ENCODE measurements at places on chromosomes 4 and X.

DNA sequence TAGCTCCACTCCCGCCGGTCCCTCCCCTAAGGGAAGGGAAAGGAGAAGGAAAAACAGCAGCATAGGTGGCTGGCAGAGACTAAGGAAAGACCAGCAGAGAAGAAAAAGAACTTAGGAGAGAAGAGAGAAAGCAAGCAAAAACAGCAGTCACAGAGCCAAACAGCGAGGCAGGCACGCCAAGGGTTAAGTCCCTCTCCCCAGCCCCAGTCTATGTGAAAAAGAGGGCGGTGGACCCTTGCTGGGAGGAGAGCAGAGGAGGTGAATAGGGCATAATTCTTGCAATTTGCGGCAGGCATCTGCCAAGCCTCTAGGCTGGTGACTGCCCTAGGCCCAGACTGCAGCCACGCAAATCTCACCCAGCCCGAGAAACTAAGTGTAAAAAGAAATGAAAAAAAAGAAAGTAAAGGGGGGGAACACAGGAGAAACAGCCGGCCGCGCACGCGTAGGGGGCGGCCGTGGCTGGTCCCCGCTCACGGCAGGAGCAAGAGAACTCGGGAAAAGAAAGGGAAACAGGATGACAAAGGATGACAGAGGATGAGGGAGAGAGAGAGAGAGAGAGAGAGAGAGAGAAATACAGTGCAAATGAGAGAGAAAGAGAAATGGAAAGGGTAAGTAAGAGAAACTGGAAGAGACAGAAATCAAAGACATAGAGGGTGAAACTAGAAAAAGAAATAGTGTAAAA is 48.6 kb downstream of the MAGEA9 start:
- DNase-seq = no peak

- DNase-seq = no peak
These were observed 14.4 kb downstream of the IL21 start for GRCh38 chr4:122606364-122607043.

DNA sequence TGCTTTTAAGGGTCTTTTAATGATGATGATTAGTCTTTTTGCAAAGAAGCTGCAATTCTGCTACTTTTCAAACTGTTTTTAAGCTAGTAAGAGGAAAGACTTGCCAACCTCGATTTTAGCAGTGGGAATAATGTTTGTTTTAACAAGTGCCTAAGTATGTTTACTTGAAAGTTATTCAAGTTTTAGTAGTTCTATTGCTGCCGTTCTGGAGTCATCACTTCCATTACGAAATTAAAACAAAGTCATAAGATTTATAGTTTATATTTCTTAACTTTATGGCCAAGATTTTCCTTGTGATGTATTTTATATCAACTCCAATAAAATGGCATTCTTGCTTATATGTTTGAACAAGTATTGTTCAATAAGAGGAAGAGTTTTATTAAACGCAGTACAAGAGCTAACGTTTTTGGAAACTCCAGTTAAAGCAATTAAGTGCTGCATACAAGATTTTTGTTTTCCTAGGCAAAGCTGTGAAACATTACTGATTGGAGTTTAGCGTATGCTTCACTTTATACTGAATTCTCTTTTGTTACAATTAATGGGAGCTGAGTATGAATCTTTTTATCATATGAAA is 211.3 kb downstream of the TENM3 start:
- DNase-seq = no peak

DNA sequence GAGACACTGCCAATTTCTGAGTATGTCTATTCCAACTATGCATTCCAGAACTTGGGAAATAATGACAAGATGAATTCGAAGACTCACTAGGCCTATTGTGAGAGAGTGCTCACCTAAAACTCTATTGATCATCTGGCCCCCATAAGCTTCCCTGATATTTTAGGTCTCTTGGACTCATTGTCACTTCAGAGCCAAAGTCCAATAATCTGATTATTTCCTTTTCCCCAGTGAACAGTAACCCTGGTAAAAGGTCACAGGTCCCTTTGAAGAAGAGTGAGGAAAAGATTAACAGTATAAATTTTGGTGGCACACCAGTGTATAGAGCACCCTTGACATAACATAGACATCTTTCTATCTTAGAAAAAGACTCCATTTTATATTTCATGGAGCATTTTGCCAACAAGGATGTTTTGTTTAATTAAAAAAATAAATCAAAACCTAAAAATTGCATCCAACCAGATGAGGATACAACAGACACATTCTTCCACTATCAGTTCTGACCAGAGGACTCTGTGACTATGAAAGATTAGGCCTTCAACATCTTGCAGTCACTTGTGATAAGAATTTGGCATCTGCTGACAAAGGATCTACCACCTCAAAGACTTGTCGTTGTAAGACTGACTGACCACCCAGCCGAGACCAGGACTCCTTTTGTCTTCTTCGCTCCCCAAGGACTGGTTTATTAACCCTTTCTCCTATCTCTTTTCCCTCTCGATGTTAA is 191.9 kb downstream of the MAB21L2 start:
- no peak for DNase-seq

DNA sequence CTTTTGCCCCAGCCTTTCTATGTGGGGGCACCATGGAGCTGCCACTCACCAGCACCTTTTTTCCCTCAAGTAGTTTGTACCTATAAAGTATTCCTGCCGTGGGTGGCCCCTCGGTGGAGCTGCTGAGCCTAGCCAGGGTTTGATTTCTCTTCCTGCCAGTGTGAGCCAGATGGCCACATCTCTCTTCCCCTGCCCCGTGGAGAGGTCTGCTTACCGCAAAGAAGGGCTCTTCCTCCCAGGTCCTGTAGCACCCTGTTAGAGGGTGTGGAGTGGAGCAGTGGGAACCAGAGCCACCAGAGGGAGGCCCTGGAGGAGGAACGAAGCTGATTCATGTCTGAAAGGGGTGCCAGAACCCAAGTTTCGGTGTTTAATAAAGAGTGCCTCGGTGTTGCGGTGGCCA is 95.4 kb downstream of the PTTG2 start:
- DNase-seq = no peak

DNA sequence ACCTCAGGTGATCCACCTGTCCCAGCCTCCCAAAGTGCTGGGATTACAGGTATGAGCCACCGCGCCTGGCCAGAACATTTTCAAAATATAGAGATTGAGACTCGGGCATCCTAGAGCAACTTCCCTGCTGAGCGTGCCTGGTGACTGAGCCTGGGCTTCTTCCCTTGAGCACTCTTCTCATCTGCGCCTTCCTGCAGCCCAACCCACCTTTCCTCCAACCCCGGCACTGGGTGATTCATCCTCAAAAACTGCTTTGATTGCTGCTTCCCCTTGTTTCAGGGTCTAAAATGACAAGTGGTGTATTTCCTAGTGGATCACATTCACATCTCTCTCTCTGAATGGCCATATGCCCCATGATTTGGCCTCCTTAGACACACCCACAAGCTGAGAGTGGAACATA is 37.8 kb downstream of the PHKA2 start:
- no peak for DNase-seq

DNA sequence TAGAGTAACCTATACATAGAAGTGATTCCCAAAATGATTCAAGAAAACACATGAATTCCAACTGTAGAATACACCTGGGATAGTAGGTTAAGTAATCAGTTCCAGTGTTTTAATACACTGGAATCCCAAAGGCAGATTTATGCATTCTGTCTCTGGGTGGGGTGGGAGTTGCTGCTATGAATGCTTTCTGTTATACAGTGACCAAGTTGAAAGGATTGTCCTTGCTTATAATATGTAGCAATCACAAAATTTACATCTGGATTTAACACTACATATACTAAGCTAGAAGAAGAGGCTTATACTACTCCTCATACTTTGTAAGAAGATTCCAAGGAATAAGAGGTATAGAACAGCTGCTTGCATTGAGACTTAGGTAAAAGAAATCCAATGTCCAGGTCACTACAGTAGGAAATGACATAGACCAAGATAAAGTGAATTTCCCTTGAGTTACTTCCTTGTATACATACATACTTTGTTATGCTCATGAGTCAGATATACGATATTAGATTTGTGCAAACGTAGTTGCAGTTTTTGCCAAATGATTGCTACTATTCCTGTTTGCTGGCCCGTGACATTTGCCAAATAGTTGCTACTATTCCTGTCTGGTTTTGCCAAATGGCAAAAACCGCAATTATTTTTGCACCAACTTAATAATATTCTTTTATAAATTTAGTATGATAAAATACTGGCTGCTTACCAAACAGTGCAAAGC is 210.5 kb upstream of the DIAPH2 start:
- no peak for DNase-seq

DNA sequence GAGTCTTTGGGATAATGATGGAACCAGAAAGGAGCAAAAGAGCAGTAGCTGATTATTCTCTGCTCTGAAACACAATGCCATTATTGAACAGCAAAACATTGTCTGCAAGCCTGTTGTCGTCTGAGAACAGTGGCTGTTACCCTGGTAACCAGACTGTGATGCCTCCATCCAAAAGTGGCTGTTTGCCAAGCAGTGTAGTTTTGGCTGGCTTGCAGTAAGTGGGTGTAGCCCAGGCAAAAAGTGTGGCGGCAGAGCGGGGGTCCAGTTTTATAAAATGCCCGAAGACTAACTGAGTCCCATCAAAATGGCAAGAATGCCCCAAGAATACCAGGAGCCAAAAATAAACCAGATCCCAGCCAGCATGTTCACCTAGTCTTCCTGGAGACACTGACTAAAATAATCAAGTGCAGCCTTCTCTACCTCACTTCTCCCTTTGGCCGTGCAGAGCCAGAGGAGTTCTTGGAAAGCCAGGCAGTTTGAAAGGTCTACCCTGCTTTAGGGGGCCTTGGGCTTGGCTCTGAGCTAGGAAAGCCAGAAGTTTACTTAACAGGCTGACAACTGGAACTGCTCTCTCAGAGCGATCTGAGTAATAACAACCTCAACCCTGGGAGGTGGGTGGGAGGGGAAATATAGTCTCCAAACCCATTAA is 2.6 kb downstream of the PLP1 start:
- DNase-seq = no peak

DNA sequence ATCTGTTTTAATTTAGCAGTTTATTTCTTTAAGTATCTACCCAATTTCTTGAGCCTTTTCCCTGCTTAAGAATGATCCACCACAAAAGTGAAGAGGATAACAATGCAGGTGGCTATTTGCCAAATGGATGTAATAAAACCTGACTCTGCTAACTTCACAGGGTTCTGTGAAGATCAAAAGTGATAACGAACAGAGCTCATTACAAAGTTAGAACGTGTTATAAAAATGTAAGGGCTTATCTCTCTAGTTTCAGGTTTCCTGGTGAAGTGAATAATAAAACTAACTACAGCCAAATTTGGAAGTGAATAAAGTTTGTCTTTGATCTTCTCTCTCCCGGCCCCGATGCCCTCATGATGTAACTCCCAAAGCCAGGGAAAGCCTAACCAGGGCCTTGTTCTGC is 497.9 kb downstream of the SMARCA1 start:
- DNase-seq = no peak

- no peak for DNase-seq
These were observed 46.3 kb upstream of the ADGRG2 start for GRCh38 chrX:19168609-19169008.

DNA sequence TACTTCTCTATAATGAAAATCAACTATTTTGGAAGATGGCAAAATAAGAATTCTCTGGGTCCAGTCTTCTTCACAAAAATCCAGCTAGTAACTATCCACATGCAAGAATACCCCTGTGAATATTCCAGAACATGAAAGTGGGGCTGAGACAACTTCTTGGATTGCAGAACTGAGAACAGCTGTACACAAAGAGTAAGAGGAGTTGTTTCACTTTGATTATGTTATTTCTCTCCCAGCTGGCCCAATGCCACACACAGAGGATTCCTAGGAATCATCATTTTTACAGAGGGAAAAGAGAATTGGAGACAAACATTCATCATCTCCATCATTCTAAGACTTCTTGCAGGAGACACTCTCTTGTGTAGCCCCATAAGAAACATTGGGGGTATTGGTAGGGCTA is 782.2 kb upstream of the LCORL start:
- no peak for DNase-seq

DNA sequence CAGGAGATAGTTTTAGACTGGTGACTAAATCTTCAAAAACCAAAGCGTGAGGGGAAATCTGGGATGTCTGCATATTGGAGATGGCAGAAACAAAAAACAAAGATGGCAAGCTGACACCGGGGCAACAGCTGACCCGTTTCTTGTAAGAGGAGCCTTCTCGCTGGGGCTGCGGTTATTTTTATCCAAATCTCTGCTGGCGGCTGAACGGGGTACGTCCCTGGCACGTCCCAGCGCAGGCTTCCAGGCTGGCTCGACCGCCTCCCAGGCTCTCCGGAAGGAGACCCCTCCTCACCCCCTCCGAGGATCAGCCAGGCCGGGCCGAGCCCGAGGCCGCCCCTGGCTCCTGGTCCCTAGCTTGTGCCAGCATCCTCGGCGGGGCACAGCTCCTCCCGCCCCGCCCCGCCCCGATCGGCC is 403 bp downstream of the SGCB start:
- DNase-seq = no peak

GRCh38 chrX:100946299-100946927 is 17.7 kb upstream of the XKRX start:
- DNase-seq = no peak

GRCh38 chrX:30971774-30972603 is 82.9 kb upstream of the TAB3 start:
- DNase-seq = no peak

DNA sequence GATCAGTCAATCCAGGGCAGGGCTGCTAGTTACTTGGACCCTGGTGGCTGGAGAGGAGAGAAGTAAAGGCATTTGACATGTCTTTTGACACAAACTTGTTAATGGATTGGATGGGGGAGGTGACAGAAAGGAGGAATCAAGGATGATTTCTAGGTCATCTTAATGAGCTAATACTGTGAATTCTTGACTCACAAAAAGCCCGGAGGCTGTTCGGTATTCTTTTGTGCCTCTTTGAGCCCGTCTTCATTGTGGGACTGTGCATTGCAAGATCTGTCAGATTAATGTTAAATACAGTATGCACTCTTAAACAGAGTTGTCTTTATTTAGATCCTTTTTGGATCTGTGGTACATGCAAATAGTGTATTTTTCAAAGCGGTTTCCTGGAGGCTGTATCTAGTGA is 25.1 kb downstream of the POLA1 start:
- DNase-seq = no peak

DNA sequence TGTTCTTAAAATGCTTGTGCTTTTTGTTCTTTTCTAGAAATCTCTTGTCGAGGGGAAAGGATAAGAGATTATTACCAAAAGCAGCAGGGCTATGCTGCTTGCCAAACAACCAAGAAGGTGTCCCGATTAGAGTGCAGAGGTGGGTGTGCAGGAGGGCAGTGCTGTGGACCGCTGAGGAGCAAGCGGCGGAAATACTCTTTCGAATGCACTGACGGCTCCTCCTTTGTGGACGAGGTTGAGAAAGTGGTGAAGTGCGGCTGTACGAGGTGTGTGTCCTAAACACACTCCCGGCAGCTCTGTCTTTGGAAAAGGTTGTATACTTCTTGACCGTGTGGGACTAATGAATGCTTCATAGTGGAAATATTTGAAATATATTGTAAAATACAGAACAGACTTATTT is 81.5 kb upstream of the PACRGL start:
- DNase-seq = no peak

- DNase-seq = no peak
These were observed 195.4 kb downstream of the AFAP1 start for GRCh38 chr4:7744142-7744804.

- DNase-seq = no peak
These were observed 25.0 kb downstream of the EIF4E start for GRCh38 chr4:98903963-98904362.

GRCh38 chr4:97493815-97494518 is 649.3 kb downstream of the STPG2 start:
- no peak for DNase-seq

Data from retinal pigment epithelial cell (primary cell).